Osteoblast (primary cell): ENCODE measurements at places on chromosomes 5 and 9.

DNA sequence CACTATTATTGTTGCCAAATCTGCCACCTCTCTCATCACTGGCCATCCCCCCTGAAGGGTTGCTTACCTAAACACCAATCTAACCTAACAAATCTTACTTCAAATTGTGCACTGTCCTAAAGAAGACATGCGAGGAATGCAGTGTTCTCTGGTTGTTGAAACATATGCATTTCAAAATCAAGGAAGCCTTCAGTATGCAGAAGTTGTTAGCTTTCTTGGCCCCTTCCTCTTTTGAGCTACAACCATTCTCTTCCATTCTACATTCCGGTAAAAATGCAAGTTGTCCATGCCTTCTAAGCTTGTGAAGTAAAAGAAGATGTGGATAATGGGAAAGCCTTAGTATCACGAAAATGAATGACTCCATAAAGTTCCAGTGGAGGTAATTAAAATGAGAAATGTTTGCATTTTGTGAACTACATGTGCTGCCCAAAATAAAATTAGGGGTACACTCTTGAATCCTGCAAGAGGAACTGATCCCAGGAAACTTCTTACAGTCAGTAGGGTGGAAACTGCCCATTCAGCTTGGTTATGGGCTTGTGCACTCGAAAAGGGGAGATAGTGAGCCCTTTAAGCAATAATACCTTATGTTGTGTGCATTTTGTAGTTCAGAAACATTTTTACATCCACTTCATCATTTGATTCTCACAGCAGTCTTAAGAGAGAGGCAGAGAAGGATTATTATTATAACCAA, 77.6 kb upstream of the ADRB2 start:
- no peak overlapping the region for H3K4me3 ChIP-seq
- no peaks in the 10 kb centered on the region for H3K27me3 ChIP-seq
- no peaks in the 10 kb centered on the region for H3K4me1 ChIP-seq
- peak; percentile 50 for DNase-seq
- H3K36me3 ChIP-seq: no peaks in the 10 kb centered on the region

DNA sequence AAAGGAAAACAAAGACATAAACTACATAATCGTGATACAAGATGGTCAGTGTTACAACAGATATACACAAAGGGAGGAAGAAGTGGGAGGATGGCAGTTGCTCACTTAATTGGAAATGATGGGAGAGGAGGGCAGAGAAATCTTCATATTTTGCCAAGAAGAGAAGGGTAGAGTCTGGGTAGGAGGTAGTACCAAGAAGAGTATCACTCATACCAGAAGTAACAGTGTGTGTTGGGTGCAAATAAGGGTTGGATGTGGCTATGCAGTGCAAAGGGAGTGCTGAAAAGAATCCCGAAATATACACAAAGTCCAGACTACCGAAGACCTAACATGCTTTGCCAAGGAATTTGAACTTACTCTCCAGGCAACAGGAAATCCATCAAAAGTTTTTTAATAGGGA, 41.0 kb downstream of the ERMP1 start:
- no peak overlapping the region for H3K4me3 ChIP-seq
- no peaks in the 10 kb centered on the region for H3K27me3 ChIP-seq
- no peak for DNase-seq
- H3K4me1 ChIP-seq: no peaks in the 10 kb centered on the region

DNA sequence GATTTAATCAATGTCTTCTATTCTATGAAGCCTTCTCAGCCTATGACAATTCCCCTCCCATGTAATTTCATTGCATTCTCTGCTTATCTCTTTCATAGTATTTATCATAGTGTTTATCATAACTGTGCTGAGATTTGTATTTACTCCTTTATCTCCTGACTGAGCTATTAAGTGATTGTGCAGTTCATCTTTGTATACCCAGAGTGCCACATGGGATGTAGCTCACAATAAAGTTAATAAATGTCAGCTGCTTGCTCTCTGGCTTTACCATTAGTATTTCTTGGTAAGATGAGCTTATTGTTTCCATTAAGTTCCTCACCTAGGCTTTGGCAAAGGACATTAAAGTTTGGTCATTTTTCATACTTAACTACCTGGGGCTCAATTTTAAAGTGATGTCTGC, 275.1 kb upstream of the MPDZ start:
- no peak overlapping the region for H3K27ac ChIP-seq
- no peak for DNase-seq
- H3K36me3 ChIP-seq: no peaks in the 10 kb centered on the region
- H3K4me3 ChIP-seq: no peak overlapping the region

GRCh38 chr5:76690704-76691466, 25.0 kb upstream of the F2R start:
- H3K27ac ChIP-seq: peak overlapping the region; percentile 86
- peaks cover 43% of the 10 kb centered on the region for H3K4me1 ChIP-seq
- no peaks in the 10 kb centered on the region for H3K27me3 ChIP-seq
- H3K4me3 ChIP-seq: no peak overlapping the region
